ENCODE measurements at places on chromosomes 3 and 15. TPM values are rescaled to one million over a fixed set of nuclear protein-coding genes. Genes with fewer than 3 reads are reported as not detected.

DLG1 gene
- total RNA-seq: 49.0 TPM

RTF1 gene
- total RNA-seq: 10.5 TPM

CCR3 gene
- total RNA-seq: not detected

TRIP4 gene
- 8.5 TPM for total RNA-seq

- DNase-seq: no peak
These were observed 4.5 kb downstream of the CHST13 start for GRCh38 chr3:126528419-126528799.

DNA sequence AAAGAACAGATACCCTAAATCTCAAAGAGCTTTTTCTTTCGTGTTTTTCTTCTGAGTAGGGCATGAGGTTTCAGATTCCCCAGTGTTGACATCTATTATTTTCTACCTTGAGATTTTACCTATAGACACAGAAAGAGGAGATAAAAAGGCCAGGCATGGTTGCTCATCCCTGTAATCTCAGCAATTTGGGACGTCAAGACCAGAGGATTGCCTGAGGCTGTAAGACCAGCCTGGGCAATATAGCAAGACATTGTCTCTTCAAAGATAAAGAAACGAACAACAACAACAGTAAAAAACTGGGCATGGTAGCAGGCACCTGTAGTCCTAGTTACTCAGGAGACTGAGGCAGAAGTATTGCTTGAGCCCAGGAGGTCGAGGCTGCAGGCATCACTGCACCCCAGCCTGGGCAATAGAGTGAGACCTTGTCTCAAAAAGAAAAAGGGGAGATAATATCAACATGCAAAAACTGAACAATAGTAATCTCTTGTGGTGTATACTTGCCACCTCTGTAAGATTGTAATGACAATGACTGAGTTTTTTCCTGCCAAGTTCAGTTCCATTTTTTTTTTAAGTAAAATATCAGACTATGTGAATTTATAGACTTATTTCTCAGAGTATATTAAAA is 71.3 kb downstream of the MBNL1 start:
- no peak for DNase-seq

DNA sequence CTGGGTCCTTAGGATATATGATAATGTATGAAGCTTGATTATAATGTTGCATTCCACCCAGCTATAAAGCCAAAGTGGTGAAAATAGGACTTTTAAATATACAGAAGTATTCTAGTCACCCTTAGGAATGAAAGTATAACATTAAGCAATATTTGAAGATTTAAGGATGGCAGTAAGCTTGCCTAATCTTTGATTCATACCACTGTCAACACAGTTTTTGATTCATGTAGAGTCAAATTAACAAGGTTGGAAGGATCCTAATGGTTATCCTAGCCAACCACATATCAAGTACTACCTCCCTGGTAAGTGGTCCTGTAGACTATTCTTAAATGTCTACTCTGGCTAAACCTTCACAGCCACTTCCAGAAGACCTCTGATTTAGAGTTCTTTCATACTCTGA is 18.6 kb downstream of the ARIH1 start:
- no peak for DNase-seq
